ENCODE measurements at places on chromosomes 16 and 17.

GRCh38 chr16:21301895-21302291 is 23.8 kb upstream of the CRYM start:
- no peak for DNase-seq

GRCh38 chr16:72621651-72622050 is 426.3 kb downstream of the ZFHX3 start:
- DNase-seq, result no peak

DNA sequence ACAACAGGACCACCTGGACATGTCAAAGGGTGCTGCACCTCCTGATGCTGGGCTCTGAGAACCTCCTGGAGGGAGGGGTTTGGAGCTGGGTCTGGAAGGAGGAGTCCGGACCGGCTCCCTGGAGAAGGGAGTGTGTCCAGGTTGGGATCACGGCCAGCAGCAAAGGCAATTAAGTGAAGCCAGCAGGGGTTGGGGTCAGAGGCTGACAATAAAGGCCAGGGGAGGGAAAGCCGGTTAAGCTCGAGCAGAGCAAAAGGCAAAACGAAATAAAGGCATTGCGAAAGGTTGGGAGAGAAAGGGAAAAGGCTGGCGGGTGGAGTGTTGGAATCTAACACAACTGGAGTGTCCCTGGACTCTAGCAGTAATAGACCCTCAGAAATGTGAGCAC is 992 bp upstream of the CACNG4 start:
- no peak for DNase-seq

DNA sequence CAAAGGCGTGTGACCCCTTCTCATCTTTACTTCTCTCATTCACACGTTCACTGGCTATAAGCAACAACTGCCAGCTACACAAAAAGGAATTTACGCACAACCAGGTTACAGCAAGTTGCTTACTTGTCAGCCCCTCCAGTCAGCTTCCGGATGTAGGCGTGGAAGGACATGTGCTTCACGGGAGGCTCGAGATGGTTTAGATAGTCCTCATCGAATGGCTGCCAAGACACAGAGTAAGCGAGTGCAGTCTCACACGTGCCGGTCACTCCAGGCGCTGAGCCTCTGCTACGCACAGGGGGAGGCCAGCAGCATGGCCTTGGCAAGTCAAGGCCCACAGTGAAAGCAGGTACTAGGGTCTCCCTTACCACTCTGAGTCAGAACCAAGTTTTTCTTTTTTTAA is 28.3 kb downstream of the NPLOC4 start:
- no peak for DNase-seq

DNA sequence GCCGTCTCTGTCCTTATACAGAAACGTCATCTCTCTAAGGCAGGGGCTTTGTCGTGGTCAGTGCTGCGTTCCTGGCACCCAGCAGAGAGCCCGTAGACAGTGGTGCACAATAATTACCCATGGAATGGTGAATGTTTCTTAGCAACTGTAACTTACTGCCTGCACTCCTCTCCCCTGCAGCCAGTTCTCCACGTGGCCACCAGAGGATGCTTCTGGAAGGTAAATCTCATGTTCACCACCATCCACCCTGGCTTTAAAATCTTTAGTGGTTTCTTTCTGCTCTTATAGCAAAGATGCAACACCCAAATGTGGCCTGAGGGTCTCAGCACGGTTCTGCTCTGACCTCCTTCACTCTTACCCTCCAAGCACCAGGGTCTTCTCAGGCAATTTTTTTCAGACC is 150.8 kb downstream of the GRIN2A start:
- no peak for DNase-seq

DNA sequence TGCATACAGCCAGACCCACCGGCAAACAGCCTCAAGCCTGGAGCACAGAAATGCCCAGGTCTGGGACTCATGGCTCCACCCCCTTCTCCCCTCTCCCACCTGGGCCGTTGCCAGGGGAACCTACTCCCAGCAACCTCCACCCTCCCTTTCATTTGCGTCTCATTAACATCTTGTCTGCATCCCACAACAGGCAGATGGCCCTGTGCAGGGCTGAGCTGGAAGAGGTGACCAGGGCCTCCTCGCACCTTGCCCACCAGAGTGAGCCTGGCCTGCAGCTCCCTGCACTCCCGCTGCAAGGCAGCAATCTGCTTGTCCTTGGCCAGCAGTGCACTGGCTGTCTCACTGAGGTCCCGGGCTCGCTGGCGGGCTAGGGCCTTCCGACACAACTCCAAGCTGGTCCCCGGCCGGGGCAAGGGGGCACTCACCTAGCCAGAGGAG is 3.3 kb downstream of the TSPOAP1 start:
- no peak for DNase-seq

GRCh38 chr17:27654654-27655524 is 23.9 kb downstream of the LGALS9 start:
- DNase-seq, result peak; percentile 52

DNA sequence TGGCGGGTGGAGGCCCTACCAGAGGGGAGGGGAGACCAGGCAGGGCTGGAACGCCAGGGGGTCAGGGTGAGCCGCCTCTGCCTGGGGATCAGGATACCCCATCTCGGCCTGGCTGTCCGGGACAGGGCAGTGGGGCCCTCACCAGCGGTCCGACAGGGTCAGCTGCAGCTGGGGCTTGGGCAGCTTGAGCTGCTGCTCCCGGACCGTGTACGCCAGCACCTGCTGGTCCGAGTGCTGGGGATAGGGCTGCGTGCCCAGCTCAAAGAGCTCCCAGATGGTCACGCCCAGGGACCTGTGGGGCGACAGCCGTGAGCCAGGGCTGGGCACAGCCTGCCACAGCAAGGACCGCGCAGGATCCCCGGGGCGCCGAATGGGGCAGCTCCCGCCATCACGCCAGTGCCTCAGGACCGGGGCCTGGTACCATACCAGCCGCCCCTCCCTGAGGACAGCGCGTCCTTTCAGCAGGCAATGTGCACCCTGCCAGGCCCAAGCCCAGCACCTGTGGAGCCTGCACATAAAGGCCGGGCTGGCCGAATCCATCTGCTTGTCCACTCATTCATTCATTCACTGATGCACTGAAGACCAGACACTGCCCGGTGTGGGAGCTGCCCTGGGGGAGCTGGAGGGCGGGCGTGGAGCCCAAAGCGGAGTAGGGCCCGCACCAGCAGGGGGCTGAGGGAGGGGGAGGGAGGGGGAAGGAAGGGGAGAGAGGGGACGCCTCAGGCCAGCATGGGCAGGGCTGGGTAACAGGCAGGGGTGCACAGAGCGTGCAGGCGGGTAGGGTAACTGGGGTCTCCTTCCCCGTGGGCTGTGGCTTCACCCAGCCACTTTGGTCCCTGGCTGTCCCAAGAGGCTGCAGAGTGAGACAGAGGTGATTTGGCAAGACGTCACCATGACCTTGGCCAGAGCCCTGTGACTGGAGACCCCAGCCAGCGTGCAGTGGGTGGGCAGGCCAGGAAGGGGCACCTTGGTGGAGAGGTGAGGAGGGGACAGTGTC is 42.0 kb upstream of the PVALEF start:
- DNase-seq, result no peak

- DNase-seq, result no peak
Measured at GRCh38 chr17:73643852-73644144, 447 bp downstream of the SDK2 start.
